Esophagus squamous epithelium (tissue), 5 donors: ENCODE measurements at places on chromosomes 12 and 14.

DNA sequence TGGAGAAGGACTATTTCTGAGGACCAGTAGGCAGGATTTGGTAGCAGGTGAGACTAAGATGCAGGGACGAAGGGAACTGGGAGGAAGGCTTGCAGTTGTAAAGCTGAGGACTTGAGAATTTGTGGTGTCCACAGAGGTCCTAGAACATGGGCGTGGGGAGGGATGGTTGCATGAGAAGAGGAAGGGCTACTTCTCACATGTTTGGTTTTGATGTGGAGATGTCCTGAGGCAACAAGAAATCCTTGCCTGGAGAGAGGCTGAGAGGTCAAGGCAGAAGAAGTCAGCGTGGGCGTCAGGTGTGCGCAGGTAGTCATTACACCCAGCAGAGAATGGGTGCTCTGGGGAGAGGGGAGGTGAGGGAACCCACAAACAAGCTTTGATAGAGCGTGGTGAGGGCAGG is 5.7 kb upstream of the RABGGTA start:
- no peaks in the 10 kb centered on the region for H3K36me3 ChIP-seq
- no peak for DNase-seq
- no peaks in the 10 kb centered on the region for H3K27me3 ChIP-seq
- H3K4me3 ChIP-seq, result no peak overlapping the region
- H3K27ac ChIP-seq, result peak overlapping the region; percentile 83

DNA sequence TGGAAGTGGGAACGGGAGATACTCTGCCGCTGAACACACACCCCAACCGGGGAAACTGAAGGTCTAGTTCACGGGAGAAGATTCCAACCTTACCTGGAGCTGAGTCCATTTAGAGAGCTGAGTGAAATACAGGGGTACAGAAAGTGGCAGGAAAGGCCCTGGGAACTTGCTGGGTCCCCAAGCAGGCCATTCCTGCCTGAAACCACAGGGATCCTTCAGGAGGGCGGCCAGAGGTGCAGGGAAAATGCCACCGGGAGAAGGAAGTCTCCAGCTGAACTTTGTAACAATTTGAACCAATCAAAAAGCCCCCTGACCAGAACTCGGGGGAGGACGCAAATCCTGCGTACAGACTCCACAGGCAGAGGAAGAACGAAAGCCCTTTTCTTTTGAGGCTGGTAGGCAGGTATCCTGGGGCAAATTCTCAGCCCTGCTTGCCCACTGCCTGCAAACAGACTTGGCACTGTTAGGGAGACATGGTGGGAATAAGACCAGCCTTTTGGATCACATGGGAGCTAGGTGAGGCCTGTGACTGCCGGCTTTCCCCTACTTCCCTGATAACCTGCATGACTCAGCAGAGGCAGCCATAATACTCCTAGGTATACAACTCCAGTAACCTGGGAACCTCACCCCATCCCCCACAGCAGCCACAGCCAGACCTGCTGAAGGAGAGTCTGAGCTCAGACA is 170.9 kb downstream of the SEC23A start:
- no peaks in the 10 kb centered on the region for H3K27me3 ChIP-seq
- no peaks in the 10 kb centered on the region for H3K36me3 ChIP-seq

GRCh38 chr14:103089386-103090335 is 4.9 kb upstream of the EXOC3L4 start:
- no peak for DNase-seq
- no peaks in the 10 kb centered on the region for H3K27me3 ChIP-seq
- H3K27ac ChIP-seq, result no peak overlapping the region
- peaks cover 11% of the 10 kb centered on the region for H3K4me1 ChIP-seq
- no peak overlapping the region for H3K4me3 ChIP-seq

DNA sequence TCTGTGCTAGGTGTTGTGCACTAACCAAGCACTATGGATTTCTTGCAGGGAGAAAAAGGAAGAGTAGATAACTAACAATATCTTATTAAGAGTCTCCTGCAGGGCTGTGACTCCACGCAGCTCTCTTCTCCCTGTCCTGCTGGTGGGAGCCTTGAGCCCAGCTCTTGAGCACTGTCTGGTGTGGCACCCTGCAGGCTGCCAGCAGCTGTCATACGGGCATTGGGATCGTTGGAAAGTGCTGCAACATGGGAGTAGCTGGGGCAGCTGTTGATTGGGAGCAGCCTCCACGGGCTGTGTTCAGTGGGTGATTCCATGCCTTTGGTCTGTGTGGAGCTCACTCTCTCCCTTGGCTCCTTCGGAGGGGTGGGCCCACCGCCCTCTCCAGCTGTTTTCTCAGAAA is 125.3 kb downstream of the FBXL14 start:
- no peaks in the 10 kb centered on the region for H3K27me3 ChIP-seq
- no peaks in the 10 kb centered on the region for H3K4me1 ChIP-seq
- H3K27ac ChIP-seq, result no peak overlapping the region
- DNase-seq, result no peak
- H3K4me3 ChIP-seq, result no peak overlapping the region

DNA sequence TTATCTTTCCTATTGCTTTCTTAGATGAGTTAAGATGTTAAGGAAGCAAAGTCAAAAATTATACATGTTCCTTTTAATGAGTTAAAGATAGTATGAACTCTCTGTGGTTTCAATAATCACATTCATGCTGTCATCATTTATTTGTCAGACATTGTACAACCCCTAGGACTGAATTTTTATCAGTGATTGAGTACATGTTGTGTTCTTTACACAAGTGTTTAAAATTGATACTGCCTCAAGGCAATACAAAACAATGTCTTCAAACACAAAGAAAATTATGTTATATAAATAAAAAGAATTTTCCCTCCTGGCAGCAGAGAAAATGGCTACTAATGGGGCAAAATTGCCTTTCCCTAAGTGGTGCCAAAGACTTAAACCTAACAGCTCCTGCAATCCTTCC is 34.6 kb upstream of the KCNJ8 start:
- H3K4me1 ChIP-seq, result no peaks in the 10 kb centered on the region
- no peak for DNase-seq
- no peak overlapping the region for H3K4me3 ChIP-seq
